ENCODE measurements at places on chromosomes 1 and 21.

GRCh38 chr21:26544201-26544775, 28.8 kb downstream of the CYYR1 start:
- no peak for DNase-seq

- no peak for DNase-seq
Observed at GRCh38 chr1:34167389-34167788, 2.4 kb upstream of the CSMD2 start.

DNA sequence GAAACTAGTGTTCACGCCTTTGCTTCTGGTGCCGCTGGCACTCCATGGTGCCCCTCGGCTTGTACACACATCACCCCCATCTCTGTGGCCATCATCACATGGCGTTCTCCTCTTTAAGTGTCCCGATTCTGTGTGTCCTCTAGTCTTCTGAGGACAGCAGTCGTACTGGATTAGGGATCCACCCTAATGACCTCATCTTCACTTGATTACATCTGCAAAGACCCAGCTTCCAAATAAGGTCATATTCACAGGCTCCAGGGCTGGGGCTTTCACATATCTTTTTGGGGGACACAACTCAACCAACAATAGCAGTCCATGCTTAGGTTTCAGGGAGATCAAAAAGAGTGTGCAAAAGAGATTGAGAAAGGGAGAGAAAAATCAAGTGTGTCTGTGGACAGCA, 64.9 kb downstream of the HLCS start:
- no peak for DNase-seq

DNA sequence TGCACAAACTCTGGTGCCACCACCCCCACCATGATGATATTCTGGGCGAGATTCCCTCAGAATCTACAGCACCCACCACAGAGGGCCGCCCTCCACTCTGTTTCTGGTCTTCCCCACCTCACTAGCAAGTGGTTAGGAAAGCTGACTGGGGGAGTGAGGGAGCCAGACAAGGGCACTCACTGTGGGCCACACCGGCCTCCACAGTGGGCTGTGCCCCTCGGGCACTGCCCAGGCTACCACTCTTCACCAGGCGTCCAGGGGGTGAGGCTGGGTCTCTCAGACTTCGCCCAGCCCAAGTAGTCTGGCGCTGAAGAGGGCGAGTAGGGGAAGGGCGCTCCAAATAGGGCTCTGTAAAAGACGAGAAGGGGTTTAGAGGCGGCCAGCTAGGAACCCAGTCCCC, 11.2 kb upstream of the GATAD2B start:
- no peak for DNase-seq

DNA sequence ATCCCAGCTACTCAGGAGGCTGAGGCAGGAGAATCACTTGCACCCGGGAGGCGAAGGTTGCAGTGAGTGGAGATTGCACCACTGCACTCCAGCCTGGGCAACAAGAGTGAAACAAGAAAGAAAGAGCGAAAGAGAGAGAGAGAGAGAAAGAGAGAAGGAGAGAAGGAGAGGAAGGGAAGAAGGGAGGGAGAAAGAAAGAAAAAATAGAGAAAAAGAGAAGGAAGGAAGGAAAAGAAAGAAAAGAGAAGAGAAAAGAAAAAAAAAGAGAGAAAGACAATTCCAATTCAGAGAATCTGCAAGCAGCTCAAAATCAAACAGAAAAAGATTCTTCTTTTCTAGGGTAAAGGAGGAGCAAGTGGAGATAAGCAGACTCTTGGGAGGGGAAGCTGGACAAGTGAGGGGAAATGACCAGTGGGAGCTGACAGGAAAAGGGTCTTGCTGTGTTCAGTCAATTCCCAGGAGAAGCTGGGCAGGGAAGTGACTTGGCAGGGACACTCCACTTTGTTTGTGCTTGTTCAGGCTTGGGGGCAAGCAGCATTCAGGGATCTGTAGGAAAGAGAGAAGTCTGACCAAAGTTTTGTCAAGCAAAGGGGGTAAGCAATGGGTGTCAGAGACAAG, 3.6 kb upstream of the CAPN2 start:
- DNase-seq, result no peak

DNA sequence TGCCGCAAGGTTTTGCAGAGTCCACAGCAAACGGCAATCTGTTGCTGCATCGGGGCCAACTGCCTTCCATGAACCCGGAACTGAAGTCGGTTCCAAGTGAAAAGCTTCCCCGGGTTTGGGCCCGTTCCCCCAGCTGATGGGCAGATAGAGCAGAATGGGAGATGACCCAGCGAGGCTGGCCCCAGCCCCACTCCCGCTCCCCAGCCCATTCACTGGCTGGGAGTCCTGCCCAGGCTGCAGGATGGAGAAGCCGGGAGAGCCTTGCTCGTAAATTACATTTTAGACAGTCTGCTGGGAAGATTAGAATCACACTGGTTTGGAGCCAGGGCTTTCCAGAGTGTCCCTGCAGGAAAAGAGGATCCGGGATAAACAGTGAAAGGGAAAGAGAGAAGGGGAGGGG, 31.6 kb upstream of the PAX7 start:
- DNase-seq, result no peak

- DNase-seq, result no peak
Observed at GRCh38 chr1:55685560-55685959, 470.4 kb upstream of the USP24 start.

GRCh38 chr1:112673592-112674439, 643 bp upstream of the MOV10 start:
- no peak for DNase-seq

GRCh38 chr1:99672530-99673213, 26.8 kb downstream of the PALMD start:
- no peak for DNase-seq

GRCh38 chr1:84174051-84174556, 30.0 kb downstream of the PRKACB start:
- no peak for DNase-seq

DNA sequence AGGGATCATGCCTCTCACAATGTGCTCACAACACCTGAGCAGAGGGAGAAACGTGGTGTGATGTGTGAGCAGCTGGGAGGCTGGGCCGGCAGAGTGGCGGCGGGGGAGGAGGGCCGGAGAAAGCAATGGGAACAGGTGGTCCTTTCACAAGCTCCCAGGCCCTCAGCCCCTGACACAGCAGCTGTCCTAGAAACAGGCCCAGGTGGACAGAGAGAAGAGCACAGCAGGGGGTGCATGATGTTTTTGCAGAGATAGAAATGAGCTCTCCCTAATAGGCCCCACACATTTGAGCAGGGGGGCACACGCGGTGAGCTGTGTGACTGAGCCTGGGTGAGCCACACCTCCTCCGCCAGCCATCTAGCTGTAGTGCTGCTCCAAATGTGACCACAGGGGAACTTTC, 7.6 kb upstream of the RGS16 start:
- no peak for DNase-seq

- no peak for DNase-seq
Observed at GRCh38 chr1:72051538-72051937, 230.8 kb downstream of the NEGR1 start.

GRCh38 chr1:168057355-168057754, 79.4 kb downstream of the GPR161 start:
- no peak for DNase-seq

DNA sequence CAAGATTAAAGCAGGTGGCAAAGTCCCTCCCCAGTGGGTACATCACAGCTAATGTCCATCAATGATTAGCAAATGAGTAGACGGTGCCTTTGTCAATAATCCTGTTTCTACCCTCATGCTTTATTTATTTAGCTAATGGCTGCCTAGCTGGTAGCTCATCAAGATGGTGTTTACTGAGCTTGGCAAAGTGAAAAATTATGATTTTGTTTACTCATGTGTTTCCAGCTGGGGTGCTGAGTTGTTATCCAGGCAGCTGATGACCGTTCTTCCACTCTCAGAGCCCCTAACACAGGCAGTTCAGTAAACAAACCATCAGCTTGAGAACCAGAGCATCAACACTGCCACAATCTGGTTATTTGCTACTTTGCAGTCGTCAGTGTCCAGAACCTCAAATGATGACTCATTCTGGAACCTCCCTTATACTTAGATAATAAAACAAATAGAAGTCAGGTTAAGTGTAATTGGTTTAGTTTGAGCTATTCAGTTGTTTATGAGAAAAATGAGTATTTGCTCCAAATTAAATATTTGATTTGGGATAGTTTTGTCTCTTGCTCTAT, 163.9 kb downstream of the ST6GALNAC5 start:
- no peak for DNase-seq

DNA sequence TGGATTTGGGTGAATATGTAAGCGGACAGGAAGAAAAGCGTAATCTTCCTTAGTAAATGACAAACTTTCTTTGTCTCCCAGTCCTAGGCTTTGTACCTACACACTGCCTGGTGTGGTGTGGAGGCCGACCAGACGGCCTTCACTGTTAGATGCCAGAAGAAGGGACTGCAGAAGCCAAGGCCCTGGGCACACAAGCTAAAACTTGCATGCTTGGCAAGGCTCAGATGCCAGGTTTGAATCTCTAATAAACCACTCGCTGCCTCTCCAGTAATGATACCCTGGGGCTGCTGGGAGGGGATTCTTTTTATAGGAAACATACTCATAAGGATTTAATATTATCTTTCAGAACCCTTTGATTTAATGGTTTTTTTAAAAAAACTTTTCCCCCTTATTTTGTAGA, 263.8 kb downstream of the PTPRC start:
- no peak for DNase-seq

DNA sequence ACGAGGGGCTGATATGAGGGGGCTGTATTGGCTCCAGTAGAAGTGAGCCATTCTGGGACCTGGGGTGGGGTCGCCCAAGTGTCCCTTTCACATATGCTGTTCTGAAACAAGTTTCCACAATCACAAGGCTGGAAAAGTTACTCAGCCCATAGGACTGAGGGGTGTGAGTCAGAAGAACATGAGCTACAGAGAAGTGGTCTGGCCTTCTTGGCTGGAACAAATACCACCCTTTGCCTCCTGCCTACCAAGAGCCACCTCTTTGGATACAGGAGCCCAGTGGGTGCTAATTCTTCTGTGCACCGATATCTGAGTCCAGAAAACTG, 42.4 kb downstream of the MEF2D start:
- DNase-seq, result no peak

GRCh38 chr21:16071092-16071491, 341.3 kb downstream of the USP25 start:
- no peak for DNase-seq

DNA sequence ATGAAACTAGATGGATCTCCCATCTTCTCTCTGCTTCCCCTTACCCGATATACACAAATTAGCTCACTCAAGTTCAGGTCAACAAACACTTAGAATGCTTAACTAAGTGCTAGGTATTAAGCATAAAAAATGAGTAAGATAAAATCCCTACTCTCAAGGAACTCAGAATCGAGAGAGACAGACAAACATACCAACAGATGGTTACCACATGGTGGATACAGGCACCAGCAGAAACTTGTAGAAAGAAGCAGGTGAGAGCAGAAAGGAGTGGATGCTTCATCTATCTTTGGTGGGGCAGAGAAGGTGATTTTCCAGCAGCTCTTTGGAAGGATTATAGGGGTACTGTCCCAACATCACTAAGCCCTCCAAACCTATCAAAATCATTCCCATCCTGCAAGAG, 32.2 kb downstream of the C8B start:
- no peak for DNase-seq

- no peak for DNase-seq
Observed at GRCh38 chr1:74422421-74423292, 89.8 kb downstream of the LRRC53 start.

DNA sequence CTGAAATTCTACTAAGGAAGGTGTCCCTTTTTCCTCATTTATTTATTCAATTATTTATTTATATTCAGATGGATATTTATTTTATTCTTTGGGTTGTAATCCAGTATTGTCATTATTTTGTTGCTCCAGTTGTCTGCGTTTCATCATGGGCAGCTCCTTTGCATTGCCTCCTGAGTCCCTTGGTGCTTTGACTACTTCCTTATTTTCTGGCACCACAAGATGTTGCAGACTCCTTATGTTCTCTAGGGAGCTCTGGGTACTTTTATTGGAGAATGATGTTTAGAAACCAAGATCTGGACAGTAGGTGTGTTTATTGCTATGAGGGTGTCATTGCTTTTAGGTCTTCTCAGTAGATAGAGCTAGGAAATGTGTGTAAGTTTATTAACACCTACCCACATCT, 59.9 kb upstream of the ERRFI1 start:
- no peak for DNase-seq
